GDM1 (cell line): ENCODE measurements at places on chromosomes 2 and 18.

DNA sequence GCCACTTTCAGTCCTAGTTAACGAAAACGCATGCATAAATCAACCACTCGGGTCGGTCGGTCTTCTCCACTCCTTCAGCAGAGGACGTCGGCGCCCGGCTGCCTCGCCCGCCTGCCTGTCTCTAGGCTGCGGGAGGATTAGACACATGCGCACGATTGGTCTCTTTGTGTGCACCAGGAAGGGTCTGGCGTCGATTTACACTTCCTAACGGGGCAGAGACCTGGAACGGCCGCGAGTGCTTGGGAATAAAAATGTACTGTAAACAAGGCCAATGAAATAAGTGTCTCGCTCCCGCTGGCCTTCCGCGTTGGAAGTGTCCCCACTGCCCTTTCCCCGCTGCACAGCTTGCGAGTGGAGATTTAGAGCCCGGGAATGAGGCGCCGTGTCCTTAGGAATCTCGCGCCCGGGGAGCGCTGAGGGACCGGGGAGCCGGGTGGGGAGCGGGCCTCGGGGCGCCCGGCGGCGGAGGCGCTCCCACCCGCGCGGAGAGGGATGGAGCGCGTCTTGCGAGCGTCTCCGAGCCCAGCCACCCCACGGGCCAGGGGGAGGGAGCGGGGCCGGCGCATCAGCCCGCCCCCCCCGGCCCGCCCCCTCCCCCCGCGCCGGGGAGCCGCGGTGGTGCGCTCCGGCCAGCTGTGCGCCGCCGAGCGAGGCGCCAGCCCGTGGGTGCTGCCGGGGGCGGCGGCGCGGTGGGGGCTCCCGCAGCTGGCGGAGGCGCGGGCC lies at the start of gene DOK6:
TSS of gene DOK6 (plus strand) at position 636 of the 723 bp plus-strand sequence.
- DNase-seq = no peak

GRCh38 chr2:62222674-62223073 lies 26.8 kb downstream of the B3GNT2 start:
- no peak for DNase-seq

- DNase-seq = no peak
Observed at GRCh38 chr2:20447437-20448245, 767 bp downstream of the RHOB start.

DNA sequence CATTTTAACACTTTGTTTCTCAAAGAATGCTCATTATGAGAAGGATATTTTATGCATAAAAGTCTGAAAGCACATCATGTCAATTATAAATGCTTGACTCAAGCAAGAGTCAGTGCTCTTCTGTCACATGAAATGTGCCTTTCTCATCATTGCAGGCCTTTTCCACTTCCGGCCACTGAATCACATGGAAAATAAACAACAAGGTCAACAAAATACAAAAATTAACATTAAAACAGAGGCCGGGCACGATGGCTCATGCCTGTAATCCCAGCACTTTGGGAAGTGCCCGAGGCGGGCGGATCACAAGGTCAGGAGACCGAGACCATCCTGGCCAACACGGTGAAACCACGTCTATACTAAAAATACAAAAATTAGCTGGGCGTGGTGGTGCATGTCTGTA lies 480.6 kb downstream of the SPAG16 start:
- DNase-seq = no peak

- DNase-seq = no peak
Observed at GRCh38 chr2:225069477-225069876, 27.2 kb upstream of the DOCK10 start.

DNA sequence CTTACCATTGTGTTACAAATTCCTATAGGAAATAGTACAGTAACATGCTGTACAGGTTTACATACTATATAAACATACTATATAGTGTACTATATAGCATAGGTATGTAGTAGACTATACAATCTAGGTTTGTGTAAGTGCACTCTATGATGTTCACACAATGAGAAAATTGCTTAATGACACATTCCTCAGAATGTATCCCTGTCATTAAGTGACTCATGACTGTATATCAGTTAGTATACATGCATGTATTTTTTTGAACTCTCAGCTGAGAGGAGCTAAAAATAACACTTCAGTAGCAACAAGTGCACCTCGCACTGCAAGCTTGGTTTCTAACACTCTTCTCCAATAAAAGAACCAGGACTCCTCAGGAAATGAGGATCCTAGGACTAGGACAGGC lies 19.5 kb upstream of the ASXL3 start:
- no peak for DNase-seq

- DNase-seq = no peak
Observed at GRCh38 chr2:235609321-235609720, 115.5 kb downstream of the AGAP1 start.

DNA sequence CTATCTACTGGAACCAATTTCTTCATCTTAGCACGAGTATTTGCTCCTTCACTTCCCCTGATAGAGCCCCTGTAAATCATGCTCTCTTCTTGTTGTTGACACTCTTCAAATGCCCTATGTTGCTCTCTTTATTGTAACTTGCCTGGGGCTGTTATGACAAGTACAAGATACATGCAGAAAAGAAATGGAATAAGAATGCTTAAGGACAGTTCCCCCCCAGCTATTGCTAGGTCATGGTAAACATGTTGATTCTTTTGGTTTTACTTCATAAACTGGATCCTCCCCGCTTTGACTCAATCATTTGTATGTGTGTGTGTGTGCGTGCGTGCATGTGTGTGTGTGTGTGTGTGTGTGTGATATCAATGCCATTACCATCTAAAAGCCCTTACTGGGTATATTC lies 368.5 kb upstream of the CNTNAP5 start:
- DNase-seq = no peak

GRCh38 chr2:110105608-110106467 lies 9.8 kb downstream of the MALL start:
- DNase-seq = no peak

GRCh38 chr2:145609951-145610350 lies 1090.0 kb upstream of the ZEB2 start:
- DNase-seq = no peak

DNA sequence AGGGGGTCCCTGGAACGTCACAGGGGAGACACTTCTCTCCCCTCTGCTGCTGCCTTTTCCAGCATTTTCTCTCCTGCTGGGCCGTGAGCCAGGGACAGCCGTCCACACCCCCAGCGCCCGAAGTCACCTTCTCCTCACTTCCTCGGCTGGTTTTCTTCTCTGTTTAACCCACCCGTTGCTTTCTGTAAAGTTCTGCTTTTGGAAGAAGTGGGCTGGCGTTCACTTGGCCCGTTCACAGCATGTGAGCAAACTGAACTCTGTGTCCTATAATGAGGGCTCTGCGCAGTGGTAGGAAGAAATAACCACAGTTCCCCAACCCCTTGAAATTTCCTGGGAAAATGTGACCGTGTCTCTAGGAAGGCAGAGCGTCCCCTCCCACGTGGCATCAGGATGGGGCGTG lies 187.0 kb upstream of the HDAC4 start:
- DNase-seq = no peak

- DNase-seq = no peak
Observed at GRCh38 chr2:179201869-179202268, 62.8 kb downstream of the SESTD1 start.

DNA sequence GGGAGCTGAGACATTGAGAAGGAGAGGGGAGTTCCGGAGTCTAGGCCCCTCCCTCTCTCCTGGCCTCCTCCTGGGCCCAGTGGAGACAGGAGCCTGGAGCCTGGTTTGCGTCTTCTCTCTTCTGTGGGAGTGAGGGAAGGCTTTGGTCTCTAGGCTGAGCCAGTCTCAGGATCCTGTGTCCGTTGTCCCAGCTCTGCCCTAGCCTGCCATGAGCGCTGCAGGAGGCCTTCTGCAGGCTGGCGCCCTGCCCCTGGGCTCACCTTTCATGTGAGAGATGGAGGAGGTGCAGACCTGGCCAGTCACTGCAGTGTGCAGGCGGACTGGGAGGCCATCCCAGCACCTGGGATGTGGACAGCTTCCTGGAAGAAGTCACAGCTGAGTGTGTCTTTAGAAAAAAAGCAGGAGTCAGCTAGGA lies 8.7 kb downstream of the IMPA2 start:
- DNase-seq = no peak

DNA sequence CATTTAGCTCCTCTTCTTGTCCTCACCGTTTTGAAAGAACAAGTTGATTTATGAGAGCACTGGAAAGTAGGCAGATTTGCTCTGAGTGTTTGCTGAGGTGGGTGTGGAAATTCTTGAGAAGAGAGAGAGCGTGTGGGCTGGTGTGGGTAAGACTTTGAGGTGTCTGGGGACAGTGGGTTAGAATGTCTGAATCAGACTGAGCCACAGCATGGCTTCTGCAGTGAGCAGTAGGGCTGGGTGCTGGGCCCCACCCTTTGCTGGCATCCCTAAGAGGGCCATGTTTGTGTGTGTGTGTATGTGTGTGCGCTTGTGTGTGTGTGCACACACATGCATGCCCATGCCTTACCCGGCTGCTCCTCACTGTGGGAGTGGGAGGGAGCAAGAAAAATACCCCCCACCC lies 63.7 kb downstream of the COPS8 start:
- no peak for DNase-seq

DNA sequence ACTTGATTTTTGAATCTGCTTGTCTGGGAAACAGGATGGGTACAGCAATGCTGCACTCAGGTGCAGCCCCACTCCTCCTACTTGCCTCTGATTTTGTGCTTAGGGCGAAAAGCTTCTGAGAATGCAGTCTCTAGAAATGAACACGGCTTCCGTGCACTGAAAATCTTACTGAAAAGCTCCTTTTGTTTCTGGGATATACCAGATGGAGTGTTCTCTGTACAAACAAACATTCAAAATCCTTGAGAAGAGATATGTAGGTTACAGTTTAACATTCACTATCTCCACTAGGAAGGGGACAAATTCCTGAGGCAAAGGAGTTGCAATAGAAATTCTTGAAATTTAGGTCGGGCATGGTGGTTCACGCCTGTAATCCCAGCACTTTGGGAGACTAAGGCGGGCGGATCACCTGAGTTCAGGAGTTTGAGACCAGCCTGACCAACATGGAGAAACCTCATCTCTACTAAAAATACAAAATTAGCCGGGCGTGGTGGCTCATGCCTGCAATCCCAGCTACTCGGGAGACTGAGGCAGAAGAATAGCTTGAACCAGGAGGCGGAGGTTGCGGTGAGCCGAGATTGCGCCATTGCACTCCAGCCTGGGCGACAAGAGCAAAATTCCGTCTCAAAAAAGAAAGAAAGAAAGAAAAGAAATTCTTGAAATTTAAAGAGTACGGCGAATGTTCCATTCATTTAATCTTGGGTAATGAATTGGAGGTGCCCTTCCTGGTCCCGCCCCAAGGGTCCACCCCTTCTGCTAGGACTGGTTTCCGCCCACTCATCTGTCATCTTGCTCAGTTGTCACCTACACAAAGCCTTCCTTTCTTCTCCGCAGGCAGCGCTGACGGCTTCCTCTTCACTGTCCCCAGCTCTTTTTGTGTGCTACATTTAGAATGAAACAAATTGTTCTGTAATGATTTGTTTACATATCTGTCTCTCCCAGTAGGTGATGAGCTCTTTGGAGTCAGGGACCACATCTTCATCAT lies 92.4 kb downstream of the SOCS6 start:
- DNase-seq = no peak

DNA sequence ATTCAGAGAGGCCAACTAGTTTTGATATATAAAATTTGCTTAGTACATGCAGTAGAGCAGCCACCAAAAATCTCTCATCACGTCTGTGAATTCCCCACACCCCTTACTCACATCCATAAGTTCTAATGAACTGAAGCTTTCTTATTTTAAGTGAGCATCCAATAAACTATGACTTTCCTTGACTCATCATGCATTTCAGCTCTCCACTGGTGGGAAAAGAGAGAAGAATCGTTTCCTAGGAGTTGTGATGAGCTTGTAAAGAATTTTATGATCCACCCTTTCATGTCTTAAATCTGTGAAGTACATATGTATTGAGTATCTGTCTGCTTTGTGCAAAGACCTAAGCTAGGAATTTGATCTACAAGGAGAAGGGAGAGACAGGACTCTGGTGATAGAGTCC lies 428.6 kb downstream of the SETBP1 start:
- DNase-seq = no peak

GRCh38 chr2:36693825-36694224 lies 2.7 kb upstream of the VIT start:
- no peak for DNase-seq

DNA sequence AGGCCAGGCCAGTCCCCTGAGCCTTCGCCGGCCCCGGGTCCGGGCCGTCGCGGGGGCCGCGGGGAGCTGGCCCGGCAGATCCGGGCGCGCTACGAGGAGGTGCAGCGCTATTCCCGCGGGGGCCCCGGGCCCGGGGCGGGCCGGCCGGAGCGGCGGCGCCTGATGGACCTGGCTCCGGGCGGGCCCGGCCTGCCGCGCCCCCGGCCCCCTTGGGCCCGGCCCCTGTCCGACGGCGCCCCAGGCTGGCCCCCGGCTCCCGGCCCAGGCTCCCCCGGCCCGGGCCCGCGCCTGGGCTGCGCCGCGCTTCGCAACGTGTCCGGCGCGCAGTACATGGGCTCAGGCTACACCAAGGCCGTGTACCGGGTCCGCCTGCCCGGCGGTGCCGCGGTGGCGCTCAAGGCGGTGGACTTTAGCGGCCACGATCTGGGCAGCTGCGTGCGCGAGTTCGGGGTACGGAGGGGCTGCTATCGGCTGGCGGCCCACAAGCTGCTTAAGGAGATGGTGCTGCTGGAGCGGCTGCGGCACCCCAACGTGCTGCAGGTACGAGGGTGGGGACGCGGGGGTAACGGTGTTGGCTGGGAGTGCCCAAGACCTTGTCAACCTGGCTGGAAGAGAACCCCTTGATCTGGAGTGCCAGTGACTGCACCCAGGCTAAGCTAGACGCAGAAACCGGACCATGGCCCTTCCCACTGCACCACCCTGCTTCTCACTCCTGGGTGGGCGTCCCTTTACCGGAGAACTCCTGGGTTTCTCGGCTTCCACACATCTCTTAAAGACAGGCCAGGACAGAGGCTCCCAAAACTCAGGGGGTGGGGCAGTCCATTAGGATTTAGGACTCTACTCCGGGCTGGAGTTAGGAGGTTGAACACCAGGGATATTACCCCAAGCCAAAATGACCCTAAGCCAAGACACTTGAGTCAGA lies 739 bp downstream of the PKDCC start:
- DNase-seq = no peak

GRCh38 chr2:146392186-146392585 lies 1452.6 kb upstream of the ACVR2A start:
- no peak for DNase-seq

GRCh38 chr2:109482361-109482861 lies 131.4 kb downstream of the SEPTIN10 start:
- no peak for DNase-seq

DNA sequence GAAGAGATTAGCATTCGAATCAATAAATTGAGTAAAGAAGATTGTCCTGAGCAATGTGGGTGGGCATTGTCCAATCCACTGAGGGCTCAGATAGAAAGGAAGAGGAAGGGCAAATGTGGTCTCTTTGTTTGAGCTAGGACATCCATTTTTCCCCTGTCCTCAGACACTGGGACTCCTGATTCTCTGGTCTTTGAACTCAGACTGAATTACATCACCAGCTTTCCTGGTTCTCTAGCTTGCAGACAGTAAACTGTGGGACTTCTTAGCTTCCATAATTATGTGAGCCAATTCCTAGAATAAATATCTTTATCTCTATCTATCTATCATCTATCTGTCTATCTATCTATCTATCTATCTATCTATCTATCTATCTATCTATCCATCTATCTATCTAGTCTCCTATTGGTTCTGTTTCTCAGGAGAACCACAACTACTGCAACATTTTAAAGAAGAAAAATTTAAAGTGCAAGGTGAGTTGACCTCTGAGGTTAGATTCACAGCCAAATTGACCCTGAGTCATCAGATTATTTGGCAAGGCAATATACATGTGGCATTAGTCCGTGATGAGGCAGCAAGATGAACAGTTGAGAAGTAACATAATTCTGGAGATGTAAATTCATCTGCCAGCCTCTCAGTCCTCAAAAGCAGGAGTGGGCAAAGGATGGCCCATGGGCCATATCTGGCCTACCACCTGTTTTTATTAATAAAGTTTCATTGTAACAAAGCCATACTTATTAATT lies 191.4 kb downstream of the PDE11A start:
- no peak for DNase-seq

GRCh38 chr18:9177031-9177430 lies 40.5 kb downstream of the ANKRD12 start:
- DNase-seq = no peak
